HAP-1 (cell line): ENCODE measurements at places on chromosomes 1 and 21.
A peak's percentile ranks its signal among the peaks of the same experiment; 100 is the strongest.

GRCh38 chr1:204409123-204409522, 2.5 kb downstream of the PPP1R15B start:
- DNase-seq, result no peak

DNA sequence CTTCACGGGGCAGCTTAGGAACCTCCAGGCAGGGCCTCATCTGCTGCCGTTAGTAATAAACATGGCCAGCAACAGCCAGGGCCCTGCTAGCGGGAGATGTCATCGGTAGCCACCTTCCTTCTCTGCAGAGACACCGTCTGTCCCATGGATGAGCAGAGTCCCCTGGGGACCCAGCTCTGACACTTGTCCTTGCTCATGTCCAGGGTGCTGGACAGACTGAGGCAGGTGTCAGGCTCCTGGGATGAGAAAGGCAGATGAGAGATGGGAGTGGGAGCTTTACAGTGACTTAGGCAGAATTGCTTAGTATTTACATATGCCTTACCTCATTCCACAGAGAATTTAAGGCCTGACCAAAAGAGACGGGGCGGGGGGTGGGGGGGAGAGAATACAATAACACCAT, 25.0 kb downstream of the CAPN2 start:
- DNase-seq, result no peak

GRCh38 chr1:92822879-92823278, 9.0 kb upstream of the RPL5 start:
- no peak for DNase-seq

DNA sequence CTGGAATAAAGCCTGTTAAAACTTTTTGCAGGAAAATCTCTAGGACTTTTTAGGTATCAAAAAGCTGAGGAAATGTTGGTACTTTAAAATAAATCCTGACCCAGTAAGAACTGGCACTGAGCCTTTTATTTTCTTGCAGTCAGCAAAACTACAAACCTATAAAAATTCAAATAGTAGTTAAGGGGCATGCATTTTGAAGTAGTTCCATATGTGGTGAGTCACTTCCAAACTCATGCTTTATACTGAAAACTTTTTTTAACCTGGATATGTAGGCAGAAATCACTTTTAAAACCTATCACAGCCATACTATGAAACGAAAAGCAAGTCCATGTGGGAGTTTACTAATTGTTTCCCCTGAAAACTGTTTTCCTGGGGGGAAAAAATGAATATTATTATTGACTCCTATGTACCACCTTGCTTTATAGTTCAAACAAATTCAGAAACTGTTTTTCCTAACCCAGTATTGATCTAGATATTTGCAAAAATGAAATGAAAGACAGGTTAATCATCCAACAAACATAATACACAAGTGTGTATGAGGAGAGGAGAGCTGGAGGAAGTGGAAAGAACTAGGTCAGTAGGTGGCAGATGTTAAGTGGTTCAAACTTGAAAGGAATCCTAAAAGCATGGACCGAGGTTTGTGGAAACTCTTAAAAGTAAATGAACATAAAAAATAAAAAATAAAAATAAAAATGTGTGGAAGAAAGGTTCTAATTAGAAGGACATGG, 30.5 kb downstream of the NRIP1 start:
- DNase-seq, result no peak

GRCh38 chr1:109274533-109275476, 8.1 kb downstream of the PSRC1 start:
- no peak for DNase-seq

GRCh38 chr1:157348538-157349480, 203.5 kb downstream of the FCRL5 start:
- no peak for DNase-seq

GRCh38 chr1:175840787-175841186, 97.4 kb upstream of the TNR start:
- DNase-seq, result no peak

- DNase-seq, result no peak
Measured at GRCh38 chr21:17780539-17780938, 38.6 kb downstream of the C21orf91 start.

DNA sequence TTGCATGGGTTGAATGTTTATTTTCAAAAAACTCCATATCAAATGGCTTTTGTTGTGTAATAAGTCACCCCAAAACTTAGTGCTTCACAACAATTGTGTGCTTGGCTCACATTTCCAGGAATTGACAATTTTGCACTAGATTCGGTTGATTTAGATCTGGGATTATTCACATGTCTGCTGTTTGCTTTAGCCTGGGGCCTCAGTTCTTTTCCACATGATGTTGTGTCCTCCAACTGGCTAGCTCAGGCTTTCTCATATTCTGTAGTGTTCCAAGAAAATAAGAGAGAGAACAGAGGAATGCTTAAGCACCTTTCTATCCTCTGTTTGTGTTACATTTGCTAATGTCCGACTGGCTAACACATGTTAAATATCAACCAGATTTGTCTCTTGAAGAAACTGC, 281.5 kb upstream of the ADGRL4 start:
- DNase-seq, result no peak

GRCh38 chr1:106907795-106908194, 148.7 kb upstream of the PRMT6 start:
- DNase-seq, result no peak

- no peak for DNase-seq
Measured at GRCh38 chr1:73813716-73814115, 384.3 kb downstream of the LRRIQ3 start.

DNA sequence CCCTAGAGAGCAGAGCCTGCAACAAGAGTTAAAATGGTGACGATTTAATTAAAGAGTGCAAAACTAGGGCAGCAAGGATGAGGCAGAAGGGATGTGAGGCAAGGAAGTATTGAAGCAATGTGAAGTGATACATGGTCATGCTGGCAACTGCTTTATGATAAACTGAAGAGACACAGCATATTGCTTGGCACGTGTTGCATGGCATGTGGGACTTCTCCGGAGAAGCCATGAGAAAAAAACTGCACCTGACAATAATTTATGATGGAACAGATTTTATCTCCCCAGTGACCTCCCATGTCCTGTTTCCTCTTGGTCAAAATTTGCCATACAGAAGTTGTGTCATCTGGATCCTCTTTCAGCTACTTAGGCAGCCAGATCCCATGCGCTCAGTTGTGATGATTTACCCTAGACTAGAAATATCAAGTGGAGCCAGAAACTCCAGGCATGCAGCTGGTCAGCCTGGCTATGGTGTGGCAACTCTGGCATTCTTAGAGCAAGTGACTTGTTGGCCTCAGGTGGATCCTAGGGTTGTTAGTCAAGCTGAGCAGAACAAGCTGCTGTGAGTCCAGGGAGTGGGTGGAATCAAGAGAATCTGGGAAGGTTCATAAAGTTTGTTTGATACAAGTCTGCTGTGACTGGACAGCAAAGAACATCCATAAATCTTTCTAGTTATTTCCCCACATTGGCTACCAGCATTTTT, 611.4 kb upstream of the USP24 start:
- DNase-seq, result no peak

- DNase-seq, result peak; percentile 50
Measured at GRCh38 chr1:226064816-226065248, 2.3 kb downstream of the H3-3A start.

GRCh38 chr21:42188663-42189062, 30.3 kb upstream of the ABCG1 start:
- no peak for DNase-seq

GRCh38 chr1:155062702-155063411, 683 bp upstream of the EFNA4 start:
- DNase-seq, result peak; percentile 68

- no peak for DNase-seq
Measured at GRCh38 chr1:217495249-217495648, 135.6 kb downstream of the GPATCH2 start.

- no peak for DNase-seq
Measured at GRCh38 chr1:107272321-107272720, 131.5 kb downstream of the NTNG1 start.

- DNase-seq, result no peak
Measured at GRCh38 chr21:24093032-24093431, 1514.2 kb downstream of the MRPL39 start.

DNA sequence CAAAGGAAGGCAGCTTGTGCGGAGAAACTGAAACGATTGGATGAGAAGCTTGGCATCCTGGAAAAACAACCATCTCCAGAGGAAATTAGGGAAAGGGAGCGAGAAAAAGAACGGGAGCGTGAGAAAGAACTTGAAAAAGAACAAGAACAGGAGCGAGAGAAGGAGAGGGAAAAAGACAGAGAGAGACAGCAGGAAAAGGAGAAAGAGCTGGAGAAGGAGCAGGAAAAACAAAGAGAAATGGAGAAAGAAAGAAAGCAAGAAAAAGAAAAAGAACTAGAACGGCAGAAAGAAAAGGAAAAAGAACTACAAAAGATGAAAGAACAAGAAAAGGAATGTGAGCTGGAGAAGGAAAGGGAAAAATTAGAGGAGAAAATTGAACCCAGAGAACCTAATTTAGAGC, 47.2 kb downstream of the PRRC2C start:
- DNase-seq, result no peak

- no peak for DNase-seq
Measured at GRCh38 chr1:238517711-238518110, 627.0 kb upstream of the ZP4 start.

DNA sequence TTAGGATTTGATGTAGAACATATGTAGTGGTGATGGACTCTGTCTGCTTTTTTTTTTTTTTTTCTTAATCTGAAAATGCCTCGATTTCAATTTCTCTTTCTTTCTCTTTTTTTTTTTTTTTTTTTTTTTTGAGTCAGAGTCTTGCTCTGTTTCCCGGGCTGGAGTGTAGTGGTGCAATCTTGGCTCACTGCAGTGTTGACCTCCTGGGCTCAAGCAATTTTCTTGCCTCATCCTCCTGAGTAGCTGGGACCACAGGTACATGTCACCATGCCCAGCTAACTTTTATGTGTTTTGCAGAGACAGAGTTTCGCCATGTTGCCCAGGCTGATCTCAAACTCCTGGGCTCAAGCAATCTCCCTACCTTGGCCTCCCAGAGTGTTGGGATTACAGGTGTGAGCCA, 17.4 kb downstream of the MAST2 start:
- no peak for DNase-seq

DNA sequence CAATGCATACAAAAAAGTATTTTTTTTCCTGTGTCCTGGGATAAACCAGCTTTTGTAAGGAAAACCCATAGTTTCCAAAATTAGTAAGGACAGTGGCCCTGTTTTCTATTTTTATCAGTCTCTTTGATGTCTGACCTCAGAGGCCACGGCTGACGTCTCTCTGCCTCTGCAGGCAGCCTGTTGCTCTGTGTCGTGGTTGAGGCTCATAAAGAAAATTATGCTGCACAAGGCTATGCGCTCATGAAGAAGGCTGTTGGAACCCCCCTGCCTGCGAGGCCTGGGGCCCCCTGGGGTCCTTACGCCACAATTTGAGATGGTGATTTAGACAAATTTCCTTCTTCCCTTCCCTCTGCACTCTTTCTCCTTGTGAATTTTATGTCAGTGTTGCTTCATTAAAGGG, 48.9 kb downstream of the AGPAT3 start:
- no peak for DNase-seq

GRCh38 chr1:236345728-236346127, 48.4 kb upstream of the EDARADD start:
- peak; percentile 24 for DNase-seq

GRCh38 chr1:167171286-167171929, 49.3 kb upstream of the POU2F1 start:
- DNase-seq, result no peak

- no peak for DNase-seq
Measured at GRCh38 chr1:33468967-33469366, 3.5 kb upstream of the ZSCAN20 start.

DNA sequence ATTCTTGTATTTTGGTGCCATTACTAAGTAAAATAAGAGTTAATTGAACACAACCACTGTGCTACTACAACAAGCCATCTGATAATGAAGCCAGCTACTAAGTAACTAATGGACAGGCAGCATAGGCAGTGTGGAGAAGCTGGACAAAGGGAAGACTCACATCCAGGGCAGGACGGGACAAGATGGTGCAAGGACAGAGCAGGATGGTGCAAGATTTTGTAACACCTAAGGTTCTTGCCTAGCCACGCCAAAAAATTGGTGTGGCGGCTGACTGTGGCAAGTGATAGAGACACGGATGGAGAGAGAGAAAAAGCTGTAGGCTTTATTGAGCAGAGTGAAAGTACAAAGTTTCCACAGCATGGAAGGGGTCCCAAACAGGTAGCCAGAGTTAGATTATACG, 114.0 kb upstream of the VANGL1 start:
- DNase-seq, result no peak

- no peak for DNase-seq
Measured at GRCh38 chr1:214178102-214178501, 102.9 kb upstream of the SMYD2 start.

GRCh38 chr1:241902391-241903065, 54.5 kb downstream of the EXO1 start:
- no peak for DNase-seq
